ENCODE measurements at places on chromosomes 5 and 9.

- DNase-seq = peak; percentile 98
Observed at GRCh38 chr5:14440582-14441431, 140.8 kb upstream of the OTULINL start.

DNA sequence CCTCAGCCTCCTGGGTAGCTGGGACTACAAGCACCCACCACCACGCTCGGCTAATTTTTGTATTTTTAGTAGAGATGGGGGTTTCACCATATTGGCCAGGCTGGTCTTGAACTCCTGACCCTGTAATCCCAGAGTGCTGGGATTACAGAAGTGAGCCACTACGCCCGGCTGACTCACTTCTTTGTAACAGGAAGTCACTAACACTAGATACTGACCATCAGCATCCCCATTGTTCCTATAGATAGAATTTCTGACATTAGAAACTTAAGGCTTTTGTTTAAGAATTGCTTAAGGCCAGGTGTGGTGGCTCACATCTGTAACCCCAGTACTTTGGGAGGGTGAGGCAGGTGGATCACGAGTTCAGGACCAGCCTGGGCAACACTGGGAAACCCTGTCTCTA is 42.2 kb downstream of the LEAP2 start:
- DNase-seq = no peak

DNA sequence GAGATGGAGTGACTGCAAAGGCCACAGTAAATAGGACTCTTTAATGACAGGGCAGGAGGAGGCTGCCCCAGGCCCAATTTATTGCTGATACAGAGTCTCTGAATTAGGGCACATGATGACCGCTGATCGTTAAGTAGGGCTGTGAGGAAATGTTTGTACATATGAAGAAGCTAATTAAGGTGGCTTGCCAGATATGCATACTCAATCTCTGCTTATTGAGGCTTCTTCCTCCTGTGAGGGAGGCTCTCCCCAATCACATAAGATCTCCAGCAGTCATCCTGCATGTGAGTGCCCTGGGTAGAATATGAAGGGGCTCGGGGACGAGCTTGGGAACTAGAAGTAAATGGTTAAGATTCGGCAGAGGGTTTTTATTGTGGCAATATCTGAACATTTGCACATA is 8.2 kb upstream of the CD180 start:
- DNase-seq = no peak

- DNase-seq = no peak
Observed at GRCh38 chr5:163489055-163489744, 16.2 kb upstream of the MAT2B start.

DNA sequence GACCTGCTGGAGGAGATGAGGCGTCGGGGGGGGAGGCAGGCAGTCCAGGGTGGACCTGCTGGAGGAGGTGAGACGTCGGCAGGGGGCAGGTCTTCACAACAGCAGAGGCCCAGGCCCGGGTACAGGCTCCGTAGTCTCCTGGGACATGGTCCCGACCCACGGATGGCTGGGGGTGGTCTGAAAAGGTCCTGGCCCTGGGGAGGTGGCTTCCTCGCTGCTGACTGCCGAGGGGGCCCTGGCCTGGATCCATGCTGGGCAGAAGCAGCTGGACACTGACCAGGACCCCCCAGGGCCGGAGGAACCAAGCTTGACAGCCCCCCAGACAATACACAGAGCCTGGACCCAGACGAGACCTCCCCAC is 8.5 kb downstream of the EGFL7 start:
- no peak for DNase-seq

DNA sequence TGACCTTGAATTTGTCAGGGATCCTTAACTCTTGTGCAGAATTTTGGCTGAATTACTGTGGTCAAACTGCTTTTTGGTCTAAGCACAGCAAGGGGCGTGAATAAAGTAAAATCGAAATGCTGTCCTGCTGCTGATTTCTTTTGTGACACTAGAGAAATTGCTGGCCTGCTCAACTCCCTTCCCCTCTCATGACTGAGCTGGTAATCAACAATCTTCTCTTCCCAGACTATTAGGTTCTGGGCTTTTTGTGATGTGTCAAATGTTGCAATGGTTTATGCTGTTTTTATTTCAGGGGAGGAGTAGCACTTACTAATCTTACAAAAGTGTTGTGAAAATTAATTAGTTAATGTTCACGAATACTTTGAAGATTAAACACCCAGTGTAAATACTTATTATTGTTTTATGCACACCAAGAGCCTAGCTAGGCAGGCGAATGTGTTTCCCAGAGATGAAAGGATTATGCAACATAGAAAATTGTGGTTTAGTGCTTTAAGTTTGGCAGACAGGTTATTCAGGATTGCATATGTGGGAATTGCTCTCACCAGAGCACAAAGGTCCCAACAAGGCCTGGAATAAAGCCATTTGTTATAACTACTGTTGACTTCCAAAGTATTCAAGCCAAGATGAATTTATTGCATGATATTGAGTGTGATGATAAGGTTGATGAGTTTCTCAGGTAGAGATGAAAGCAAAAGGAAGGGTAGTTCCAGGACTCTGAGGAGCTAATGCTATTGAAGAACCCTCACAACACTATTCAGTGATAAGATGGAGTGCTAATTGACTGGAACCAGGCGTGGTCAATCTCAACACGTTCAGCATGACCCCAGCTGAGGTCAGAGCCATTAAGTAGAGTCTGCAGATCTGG is 280.7 kb upstream of the ZNF608 start:
- DNase-seq = no peak

GRCh38 chr5:10333154-10334006 is 20.1 kb upstream of the MARCHF6 start:
- DNase-seq = peak; percentile 76

DNA sequence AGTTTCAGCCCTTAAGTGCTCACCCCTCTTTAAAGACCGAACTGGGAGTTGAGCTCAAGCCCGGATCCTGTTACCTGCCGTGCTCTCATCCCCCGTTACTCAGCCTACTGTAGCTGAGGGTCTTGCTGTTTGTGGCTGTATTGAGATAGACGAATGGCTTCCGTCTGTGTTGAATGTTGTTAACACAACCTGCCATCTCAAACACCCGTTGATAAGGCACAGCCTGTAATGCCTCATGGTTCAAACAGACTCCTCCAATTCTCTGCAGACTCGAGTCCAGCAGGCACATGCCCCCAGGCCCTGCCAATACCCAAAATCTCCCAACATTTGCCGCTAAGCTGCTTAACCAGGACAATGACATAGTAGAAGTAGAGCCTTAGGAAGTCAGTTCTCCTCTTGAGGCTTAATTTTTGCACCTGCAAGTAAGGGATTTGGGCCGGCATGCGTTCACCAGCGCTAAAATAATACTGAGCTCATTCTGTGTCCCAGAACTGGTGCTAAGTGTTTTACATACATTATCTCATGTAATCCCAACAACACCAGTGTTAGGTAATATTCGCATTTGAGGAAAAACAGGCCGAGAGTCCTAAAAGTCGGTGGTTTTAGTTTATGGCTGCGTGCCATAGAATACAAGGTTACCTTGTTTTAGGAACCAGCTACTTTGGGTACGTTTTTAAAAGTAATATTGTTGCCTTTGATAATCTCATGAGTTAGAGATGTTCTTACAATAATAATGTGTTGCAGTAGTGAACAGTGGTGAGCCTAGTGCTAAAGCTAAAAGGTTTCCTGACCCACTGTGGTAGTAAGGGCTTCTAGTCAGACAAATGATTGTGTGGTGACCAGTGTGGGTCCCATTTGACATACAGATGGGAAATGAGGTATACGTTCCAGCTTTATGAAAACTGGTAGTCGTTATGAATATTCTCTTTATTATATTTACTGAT is 1.5 kb upstream of the RFX3 start:
- no peak for DNase-seq

GRCh38 chr9:81599837-81600236 is 89.5 kb downstream of the TLE1 start:
- DNase-seq = no peak

DNA sequence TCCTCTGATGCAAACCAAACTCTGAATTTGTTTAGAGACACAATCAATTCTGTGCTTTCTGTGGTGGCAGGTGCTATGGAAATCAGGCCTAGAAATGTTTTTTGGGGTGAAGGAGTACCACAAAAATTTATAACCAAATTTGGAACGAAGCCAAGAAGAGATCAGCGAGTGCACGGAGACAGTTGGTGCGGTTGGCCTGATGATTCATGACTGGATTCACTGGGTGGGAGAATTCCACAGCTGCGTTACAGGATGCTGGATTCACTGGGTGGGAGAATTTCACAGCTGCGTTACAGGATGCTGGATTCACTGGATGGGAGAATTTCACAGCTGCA is 135.6 kb upstream of the IRX4 start:
- no peak for DNase-seq

- DNase-seq = peak; percentile 53
Observed at GRCh38 chr5:135246923-135247795, 151.9 kb downstream of the MACROH2A1 start.

- DNase-seq = peak; percentile 71
Observed at GRCh38 chr9:136482046-136482792, 621 bp downstream of the SEC16A start.

DNA sequence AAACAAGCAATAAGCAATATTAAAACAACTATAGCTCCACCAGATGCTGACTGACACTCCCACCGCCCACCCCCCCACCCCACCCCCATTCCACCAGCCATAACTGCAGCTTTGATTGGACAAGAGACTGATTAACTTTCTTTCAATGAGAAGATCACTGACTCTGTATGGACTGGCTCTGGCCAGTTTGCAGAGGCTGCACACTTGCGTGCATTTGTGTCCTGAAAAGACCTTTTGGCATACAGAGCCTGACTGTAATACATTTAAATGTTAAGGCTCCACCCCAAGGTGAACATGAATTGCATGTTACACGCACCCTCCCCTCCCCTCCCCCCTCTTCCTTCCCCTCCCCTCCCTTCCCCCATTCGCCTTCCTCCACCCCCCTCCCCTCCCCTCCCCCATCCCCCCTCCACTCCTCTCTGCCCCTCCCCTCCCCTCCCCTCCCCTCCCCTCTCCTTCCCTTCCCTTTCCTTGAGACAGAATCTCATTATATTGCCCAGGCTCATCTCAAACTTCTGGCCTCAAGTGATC is 31.1 kb downstream of the FGD3 start:
- no peak for DNase-seq

Measured in eye (tissue), 1 donor.